ENCODE measurements at places on chromosomes 2 and 18.

- no peaks in the 10 kb centered on the region for H3K4me1 ChIP-seq
- no peaks in the 10 kb centered on the region for H3K27me3 ChIP-seq
- H3K4me3 ChIP-seq, result no peak overlapping the region
- no peaks in the 10 kb centered on the region for H3K36me3 ChIP-seq
- DNase-seq, result no peak
- no peak overlapping the region for H3K27ac ChIP-seq
Measured at GRCh38 chr2:22124003-22124402, 1000.2 kb downstream of the TDRD15 start.

- H3K27ac ChIP-seq, result no peak overlapping the region
- H3K36me3 ChIP-seq, result peaks cover 40% of the 10 kb centered on the region
- no peak for DNase-seq
- H3K4me1 ChIP-seq, result no peaks in the 10 kb centered on the region
- no peaks in the 10 kb centered on the region for H3K27me3 ChIP-seq
Measured at GRCh38 chr2:200993097-200993496, 29.6 kb upstream of the ORC2 start.

DNA sequence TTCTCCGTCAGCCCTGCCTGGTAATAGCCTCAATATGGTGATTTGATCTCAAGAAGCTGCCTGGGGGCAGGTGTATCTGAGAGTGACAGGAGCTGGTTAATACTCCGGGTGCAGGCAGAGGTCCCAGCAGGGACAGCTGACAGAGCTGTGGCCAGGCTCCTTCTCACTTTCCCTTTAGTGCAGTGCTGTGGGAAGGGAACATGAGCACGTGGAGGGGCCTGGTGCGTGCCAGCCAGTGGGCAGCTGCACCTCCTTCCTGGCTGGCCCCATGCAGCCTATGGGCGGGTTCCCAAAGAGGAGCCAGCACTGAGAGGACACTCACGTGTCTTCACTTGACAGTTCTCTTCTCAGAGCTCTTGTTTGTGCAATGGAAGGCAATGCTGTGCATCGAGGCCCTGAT is 9.1 kb downstream of the CNNM4 start:
- no peak overlapping the region for H3K4me3 ChIP-seq
- no peak for DNase-seq
- H3K27me3 ChIP-seq, result no peaks in the 10 kb centered on the region
- peaks cover 53% of the 10 kb centered on the region for H3K4me1 ChIP-seq

- H3K27me3 ChIP-seq, result no peaks in the 10 kb centered on the region
- no peak for DNase-seq
- H3K4me3 ChIP-seq, result no peak overlapping the region
- H3K36me3 ChIP-seq, result no peaks in the 10 kb centered on the region
Measured at GRCh38 chr18:51346404-51346803, 148.9 kb upstream of the MEX3C start.

DNA sequence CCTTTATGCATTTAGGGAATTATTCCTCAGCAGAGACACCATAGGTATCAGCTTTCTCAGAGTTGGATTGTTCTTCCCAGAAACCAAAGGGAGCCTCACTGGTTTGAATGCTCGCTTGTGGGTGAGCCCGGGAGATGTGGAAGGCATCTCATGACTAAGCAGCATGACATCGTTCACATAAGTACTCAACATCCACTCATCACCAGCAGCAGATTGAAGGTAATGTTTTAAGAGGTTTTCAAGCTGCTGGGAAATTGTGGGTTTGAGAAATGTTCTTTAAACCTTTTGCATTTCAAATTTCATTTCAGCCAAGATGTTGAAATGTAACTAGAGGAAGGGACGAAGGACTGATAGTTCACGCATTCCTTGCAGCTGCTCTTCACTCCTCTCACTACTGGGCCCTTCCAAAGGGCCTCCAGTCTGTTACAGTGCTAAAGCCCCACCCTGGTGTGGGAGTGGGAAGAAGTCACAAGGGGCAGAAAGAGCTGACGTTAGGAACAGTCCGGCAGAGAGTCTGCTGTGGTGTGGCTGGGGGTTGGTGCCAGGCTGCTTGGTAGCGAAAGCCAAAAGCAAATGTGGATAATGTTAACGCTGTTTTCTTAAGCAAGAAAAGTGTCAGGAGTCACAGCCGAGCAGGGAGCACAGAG is 324.5 kb upstream of the EPHA4 start:
- peaks cover 7% of the 10 kb centered on the region for H3K4me1 ChIP-seq
- H3K4me3 ChIP-seq, result no peak overlapping the region
- no peaks in the 10 kb centered on the region for H3K36me3 ChIP-seq
- no peak for DNase-seq

DNA sequence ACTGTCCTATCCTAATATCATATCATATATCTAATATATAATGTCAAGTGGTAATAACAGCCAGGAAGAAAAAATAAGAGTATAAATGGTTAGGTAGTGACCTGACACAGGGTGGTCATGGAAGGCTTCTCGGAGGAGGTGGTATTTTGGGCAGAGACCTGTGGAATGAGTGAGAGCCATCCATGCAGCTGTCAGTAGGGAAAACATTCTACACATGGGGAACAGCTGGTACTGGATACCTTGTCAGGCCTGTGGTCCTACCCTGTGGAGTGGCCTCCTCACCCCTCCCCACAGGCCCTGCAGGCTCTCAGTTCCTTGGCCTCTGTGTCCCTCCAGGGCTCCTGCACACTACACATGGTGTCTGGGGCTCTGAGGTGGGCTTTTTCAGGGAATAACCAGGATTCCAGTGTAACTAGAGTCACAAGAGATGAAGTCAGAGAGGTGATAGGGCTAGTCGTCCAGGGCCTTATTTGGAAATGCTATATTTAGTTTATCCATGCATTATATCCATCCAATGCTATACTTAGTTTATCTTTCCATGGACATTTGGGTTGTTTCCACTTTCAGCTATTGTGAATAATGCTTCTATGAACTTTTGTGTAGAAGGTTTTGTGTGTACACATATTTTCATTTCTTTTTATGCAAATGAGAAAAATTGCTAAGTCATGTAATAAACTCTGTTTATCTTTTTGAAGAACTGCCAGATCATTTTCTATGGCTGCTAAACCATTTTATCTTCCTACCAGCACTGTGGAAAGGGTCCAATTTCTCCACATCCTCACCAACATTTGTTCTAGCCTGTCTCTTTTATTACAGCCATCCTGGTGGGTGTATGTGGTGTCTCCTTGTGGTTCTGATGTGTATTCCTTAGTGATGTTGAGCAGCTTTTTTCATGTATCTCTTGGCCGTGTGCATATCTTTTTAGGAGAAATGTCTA is 75.6 kb downstream of the TPGS2 start:
- H3K27me3 ChIP-seq, result no peaks in the 10 kb centered on the region
- H3K4me1 ChIP-seq, result peaks cover 7% of the 10 kb centered on the region
- no peaks in the 10 kb centered on the region for H3K36me3 ChIP-seq

- no peaks in the 10 kb centered on the region for H3K36me3 ChIP-seq
- H3K4me1 ChIP-seq, result no peaks in the 10 kb centered on the region
- H3K27ac ChIP-seq, result no peak overlapping the region
- H3K27me3 ChIP-seq, result no peaks in the 10 kb centered on the region
- H3K4me3 ChIP-seq, result no peak overlapping the region
Measured at GRCh38 chr2:204885747-204886146, 340.5 kb downstream of the PARD3B start.

- H3K4me3 ChIP-seq, result no peak overlapping the region
- no peaks in the 10 kb centered on the region for H3K36me3 ChIP-seq
- H3K27ac ChIP-seq, result no peak overlapping the region
- no peaks in the 10 kb centered on the region for H3K27me3 ChIP-seq
- no peak for DNase-seq
- peaks cover 48% of the 10 kb centered on the region for H3K4me1 ChIP-seq
Measured at GRCh38 chr2:235024191-235024860, 72.5 kb downstream of the SH3BP4 start.

- no peak overlapping the region for H3K27ac ChIP-seq
- H3K4me3 ChIP-seq, result no peak overlapping the region
- no peaks in the 10 kb centered on the region for H3K36me3 ChIP-seq
- DNase-seq, result no peak
- no peaks in the 10 kb centered on the region for H3K4me1 ChIP-seq
- H3K27me3 ChIP-seq, result no peaks in the 10 kb centered on the region
Measured at GRCh38 chr2:183063083-183063482, 15.5 kb upstream of the DUSP19 start.

- no peak for DNase-seq
- no peak overlapping the region for H3K4me3 ChIP-seq
- no peak overlapping the region for H3K27ac ChIP-seq
- no peaks in the 10 kb centered on the region for H3K27me3 ChIP-seq
- H3K4me1 ChIP-seq, result no peaks in the 10 kb centered on the region
Measured at GRCh38 chr2:176421297-176422050, 152.2 kb downstream of the MTX2 start.

- DNase-seq, result no peak
- H3K36me3 ChIP-seq, result peaks cover 6% of the 10 kb centered on the region
- H3K4me3 ChIP-seq, result no peak overlapping the region
- no peak overlapping the region for H3K27ac ChIP-seq
- no peaks in the 10 kb centered on the region for H3K27me3 ChIP-seq
Measured at GRCh38 chr2:232296776-232297525, 81.6 kb upstream of the ALPP start.

DNA sequence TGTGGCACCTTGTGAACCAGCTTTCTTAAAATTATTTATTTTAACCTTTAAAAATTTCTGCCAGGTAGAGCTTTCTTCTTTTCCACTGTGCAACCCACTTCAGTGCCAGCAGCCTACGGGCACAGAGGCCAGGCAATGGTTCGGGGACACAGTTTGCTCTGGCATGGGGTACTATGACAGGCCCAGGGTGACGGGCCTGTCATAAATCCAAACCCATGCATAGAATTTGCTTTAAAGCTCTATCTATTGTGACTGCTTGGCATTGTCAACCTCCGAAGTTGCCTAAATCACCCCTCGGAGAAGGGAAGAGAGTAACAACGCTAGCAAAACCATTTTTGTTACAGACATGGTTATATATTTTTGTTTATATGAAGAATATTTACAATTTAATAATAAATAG is 1.5 kb downstream of the ODC1 start:
- H3K36me3 ChIP-seq, result no peaks in the 10 kb centered on the region
- no peak overlapping the region for H3K4me3 ChIP-seq
- H3K27me3 ChIP-seq, result no peaks in the 10 kb centered on the region
- no peak for DNase-seq

- no peaks in the 10 kb centered on the region for H3K36me3 ChIP-seq
- no peaks in the 10 kb centered on the region for H3K4me1 ChIP-seq
- DNase-seq, result no peak
- H3K4me3 ChIP-seq, result no peak overlapping the region
- H3K27ac ChIP-seq, result no peak overlapping the region
Measured at GRCh38 chr2:103179798-103180197, 418.0 kb downstream of the TMEM182 start.

DNA sequence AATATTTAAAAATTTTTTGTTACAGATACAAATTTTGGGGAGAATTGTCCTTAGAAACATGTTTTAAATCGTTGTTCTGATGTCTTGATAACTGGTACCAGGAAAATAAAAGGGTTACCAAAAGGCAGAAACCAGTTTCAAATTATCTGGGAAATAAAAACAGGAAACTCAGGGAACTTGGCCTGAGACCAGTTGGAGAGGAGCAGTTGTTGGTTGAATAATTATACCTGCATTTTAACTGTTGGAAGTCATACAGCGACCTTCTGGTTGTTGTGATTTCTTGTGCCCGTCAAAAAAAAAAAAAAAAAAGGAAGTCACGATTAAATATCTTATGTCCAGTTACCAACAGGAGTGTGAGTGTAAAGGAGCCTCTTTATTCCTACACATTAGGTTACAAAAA is 51.8 kb downstream of the CRIM1 start:
- H3K27ac ChIP-seq, result no peak overlapping the region
- H3K4me3 ChIP-seq, result no peak overlapping the region
- peaks cover 49% of the 10 kb centered on the region for H3K4me1 ChIP-seq
- DNase-seq, result no peak
- H3K36me3 ChIP-seq, result no peaks in the 10 kb centered on the region
- H3K27me3 ChIP-seq, result no peaks in the 10 kb centered on the region

DNA sequence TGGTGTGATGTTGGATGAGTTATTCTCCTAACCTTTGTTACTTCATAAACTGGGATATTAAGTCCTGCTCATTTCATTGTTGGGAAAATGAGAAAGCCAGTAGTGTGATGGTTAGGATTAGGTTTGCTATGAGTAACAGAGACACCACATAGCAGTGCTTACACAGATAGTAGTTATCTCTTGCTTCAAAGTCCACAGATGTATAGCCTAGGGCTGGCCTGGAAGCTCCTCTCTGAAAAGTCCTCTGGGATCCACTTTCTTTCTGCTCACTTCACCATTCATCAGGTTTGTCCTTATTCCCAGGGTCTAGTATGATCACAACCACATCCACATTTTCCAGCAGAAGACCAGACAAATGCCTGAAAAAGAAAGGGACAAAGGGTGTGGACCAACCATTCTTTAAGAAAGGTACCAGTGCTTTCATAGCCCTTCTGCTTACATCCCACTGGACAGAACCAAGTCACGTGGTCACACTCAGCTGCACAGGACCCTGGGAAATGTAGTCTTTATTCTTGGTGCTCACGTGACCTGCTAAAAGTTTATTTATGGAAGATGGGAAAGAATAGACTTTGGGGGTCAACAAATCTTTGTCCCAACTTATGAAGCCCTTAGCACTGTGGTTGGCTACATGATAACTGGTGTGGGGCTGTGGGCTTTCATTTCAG is 108.9 kb downstream of the INSIG2 start:
- H3K27me3 ChIP-seq, result no peaks in the 10 kb centered on the region
- DNase-seq, result no peak
- no peak overlapping the region for H3K27ac ChIP-seq
- H3K4me3 ChIP-seq, result no peak overlapping the region

DNA sequence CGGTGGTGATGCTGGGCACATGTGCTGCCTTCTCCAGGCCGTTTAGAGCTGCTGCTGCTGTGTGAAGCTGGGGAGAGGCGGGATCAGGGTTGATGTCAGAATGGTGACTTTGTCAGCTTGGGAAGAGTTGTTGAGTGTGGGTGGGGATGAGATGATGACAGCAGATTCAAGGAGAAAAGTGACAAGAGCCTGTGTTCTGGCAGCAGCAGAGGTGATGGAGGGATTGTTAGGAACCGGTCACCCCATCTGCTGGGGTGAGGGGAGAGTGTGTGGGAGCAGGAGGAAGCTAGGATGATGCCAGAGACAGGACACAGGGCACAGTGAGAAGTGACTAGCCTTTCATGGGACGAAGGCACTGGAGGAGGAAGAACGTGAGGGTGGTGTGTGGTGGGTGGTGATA is 345.5 kb downstream of the RNF144A start:
- no peak overlapping the region for H3K27ac ChIP-seq
- H3K4me3 ChIP-seq, result no peak overlapping the region
- no peaks in the 10 kb centered on the region for H3K36me3 ChIP-seq
- DNase-seq, result no peak
- no peaks in the 10 kb centered on the region for H3K4me1 ChIP-seq

GRCh38 chr2:120236316-120236715 is 13.1 kb upstream of the TMEM185B start:
- H3K27ac ChIP-seq, result no peak overlapping the region
- H3K36me3 ChIP-seq, result no peaks in the 10 kb centered on the region
- DNase-seq, result no peak
- H3K4me1 ChIP-seq, result peaks cover 51% of the 10 kb centered on the region
- no peak overlapping the region for H3K4me3 ChIP-seq

Data from vagina (tissue), 2 donors.